ENCODE measurements at places on chromosomes 16 and 17.
A peak's percentile ranks its signal among the peaks of the same experiment; 100 is the strongest.

- no peak for DNase-seq
Measured at GRCh38 chr17:79913896-79914812, 74.9 kb upstream of the CBX4 start.

DNA sequence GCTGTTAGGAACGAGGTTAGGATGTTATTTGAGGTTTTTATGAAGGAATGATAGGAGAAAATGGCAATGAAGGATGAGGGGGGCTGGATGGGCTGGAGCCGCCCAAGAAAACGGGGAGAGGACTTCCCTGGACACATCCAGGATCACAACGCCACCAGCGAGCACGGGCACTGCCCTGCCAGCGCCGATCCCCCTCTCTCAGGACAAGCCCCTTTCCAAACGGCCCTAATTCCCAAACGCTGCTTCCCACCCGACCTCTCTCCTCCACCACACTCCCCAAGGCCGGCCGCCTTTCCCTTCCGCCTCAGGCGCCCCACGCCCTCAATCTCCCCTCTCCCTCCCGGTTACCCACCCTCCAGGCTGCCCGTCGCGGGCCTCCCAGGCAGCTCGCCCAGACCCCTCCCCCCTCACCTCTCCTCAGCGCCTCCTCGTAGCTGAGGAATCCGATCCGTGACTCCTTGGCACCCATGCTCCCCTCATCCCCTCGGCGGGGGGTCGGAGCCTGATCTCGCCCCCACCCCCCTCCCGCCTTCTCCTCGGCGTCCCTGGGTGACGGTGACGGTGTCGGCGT, 377 bp downstream of the USP32 start:
- no peak for DNase-seq

GRCh38 chr17:55582897-55583296, 71.6 kb upstream of the SMIM36 start:
- no peak for DNase-seq

GRCh38 chr17:75153780-75154194, 525 bp downstream of the JPT1 start:
- no peak for DNase-seq

DNA sequence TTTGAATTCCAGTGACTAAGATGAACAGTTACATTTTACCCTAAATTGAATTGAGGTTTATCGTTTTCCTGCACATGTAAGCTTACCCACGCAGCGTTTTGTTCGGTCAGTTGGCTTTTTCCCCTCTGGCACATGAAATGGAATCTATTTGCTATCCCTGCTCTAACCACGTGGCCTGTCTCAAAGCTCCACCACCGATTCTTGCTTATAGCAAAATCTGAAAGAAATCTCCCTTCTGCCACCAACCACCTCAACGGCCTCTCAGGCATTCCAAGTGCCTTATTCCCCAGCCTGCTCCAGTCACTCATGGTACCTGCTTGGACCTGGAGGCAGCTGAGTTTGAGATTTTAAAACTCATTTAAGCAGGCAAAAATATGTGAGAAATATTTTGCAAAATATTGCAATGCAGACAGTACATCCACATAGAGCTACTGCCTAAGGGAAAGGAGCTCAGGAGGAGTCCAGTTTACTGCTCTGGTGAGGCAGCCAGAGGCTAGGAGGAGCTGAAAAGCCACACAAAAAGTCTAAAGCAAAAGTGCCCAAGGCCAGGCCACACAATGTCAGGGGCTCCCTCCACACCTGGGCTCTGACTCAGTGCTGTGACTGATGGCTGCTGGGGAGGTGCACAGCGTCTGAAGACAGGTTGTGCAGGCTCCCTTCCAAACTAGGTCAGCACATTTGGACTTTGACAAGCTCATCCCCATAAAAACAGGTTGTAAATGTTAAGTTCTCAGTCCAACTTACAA, 26.4 kb downstream of the ARHGAP17 start:
- DNase-seq = peak; percentile 82

- DNase-seq = no peak
Measured at GRCh38 chr16:17629936-17630335, 159.2 kb upstream of the XYLT1 start.

DNA sequence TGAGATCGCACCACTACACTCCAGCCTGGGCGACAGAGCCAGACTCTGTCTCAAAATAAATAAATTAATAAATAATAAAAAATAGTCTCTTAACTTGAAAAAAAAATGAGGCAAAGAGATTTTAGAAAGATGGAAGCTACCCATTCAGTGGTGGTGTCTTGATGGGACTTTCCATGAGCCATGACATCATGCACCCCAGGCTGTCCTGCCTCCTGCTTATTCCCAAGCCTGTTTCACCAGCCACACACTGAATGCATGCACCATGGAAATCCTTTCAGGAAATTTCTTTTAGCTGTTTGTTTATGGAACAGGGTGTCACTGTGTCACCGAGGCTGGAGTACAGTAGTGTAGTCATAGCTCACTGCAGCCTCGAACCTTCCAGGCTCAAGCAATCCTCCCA, 8.9 kb upstream of the DLX3 start:
- DNase-seq = no peak

GRCh38 chr17:57415751-57416207, 159.5 kb downstream of the MSI2 start:
- no peak for DNase-seq

GRCh38 chr16:48001324-48001895, 154.4 kb downstream of the ABCC12 start:
- no peak for DNase-seq

- DNase-seq = peak; percentile 64
Measured at GRCh38 chr16:57689762-57690558, 4.6 kb upstream of the DRC7 start.

- DNase-seq = no peak
Measured at GRCh38 chr17:17667947-17668346, 13.3 kb upstream of the RAI1 start.

DNA sequence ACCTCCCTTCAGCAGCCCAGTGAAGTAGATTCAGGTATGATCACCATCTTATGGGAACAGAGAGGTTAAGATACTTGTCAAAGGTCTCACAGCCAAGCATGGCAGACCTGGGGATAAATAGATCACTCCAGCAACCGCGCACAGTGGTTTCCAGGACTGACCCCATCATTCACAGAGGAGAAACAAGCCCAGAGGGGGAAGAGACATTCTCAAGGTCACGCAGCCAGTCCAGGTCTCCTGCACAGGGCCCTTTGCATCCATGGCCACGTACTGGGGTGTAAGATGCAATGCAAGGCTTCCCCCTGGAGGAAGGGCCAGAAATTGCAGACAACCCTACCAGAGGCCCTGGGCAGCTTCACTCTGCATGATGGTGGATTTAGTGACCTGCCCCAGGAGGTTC, 19.9 kb downstream of the TLE7 start:
- DNase-seq = no peak

- DNase-seq = no peak
Measured at GRCh38 chr17:75759457-75759856, 5.5 kb downstream of the GALK1 start.

GRCh38 chr17:8417806-8418205, 17.9 kb upstream of the NDEL1 start:
- no peak for DNase-seq

DNA sequence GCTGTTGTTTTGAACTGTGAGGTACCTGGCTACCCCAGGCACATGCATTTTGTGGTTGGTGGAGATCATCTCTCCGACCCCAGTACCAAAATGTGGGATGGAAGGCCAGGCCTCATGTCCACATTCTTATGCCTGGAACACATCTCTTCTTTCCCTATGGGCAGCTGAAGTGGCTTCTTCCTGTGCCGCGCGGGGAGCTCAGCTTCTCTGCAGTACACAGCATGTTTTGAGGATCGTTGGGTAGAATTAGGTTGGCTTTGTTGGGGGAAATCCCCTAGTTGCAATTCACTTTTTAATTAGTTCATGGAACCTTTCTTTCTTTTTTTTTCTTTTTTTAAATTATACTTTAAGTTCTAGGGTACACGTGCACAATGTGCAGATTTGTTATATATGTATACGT, 242.1 kb downstream of the MSI2 start:
- DNase-seq = no peak

DNA sequence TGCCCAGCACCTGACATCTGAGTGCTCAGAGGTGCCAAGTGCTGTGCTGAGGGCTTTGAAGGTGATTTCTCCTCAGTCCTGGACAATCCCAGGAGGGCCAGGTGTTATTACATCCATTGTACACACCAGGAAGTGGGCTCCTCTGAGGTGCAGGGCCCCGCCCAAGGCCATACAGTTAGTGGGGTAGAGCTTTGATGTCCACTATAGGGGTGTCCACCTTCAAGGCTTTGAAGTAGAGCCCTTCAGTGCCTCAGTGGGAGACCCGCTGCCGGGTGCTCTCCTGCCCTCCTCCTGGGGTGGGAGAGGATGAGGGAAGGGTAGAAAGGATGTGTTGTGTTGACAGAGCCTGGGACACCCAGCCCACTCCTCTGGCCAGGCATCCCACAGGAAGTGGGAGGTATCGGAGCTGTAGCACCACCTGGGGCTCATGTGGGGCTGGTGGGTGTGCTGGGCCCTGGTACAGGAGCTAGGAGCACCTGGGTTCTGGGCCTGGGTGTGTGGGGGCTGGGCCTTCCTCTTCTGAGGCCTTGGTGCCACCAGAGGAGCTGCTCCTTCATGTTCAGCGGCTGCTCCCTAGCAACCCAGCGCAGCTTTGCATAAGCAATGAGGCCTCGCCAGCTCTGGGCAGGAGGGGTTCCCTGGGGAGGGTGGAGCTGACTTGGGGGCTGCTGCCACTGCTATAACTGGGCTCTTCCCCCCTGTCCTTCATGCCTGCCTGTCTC, 7.4 kb downstream of the LASP1 start:
- peak; percentile 59 for DNase-seq

GRCh38 chr17:31404028-31404949, 12.8 kb downstream of the RAB11FIP4 start:
- no peak for DNase-seq

DNA sequence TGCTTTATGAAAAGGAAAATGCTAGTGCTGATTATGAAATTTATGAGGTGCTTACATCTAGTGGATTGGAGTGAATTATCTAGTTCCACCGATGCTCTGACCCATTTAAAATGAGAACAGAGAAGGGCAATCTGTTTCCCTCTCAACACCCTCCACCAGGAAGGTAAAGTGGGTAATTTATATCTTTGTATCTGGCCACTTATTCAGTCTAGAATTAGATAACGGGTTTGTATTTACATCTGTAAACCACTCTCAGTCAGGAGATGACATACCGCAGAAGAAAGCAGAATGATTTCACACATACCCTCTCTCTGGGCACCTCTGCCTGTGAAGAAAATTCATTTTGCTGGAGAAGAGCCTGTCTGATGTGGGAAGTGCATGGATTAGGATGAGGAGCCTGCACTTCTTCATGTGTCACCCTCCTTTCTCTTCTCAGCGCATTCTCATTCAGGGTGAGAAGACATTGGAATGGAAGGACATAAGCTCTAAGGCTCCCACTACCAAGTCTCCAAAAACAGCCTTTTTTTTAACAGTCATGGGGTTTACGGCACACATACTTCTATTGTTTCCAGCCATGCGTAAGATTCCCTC, 646.7 kb upstream of the SALL1 start:
- DNase-seq = no peak

DNA sequence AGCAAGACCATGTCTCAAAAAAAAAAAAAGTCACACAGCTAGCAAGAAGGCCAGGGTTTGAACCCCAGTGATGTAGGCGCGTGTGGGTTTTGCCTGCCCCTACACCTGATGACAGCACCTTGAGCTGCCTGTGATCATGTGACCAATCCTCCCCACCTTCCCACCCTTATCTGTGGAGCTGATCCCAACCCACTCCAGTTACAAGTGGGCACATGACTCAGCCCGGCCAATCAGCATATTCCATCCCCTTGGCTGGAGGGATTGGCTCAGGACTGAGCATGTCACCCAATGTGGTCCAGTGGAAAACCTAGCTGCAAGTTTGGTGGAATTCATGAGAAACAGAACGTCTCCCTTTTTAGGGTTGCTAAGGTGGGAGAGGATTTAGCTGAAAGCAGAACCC, 6.6 kb downstream of the TMEM114 start:
- no peak for DNase-seq

- DNase-seq = peak; percentile 43
Measured at GRCh38 chr17:27756467-27757371, 43.6 kb downstream of the NOS2 start.

DNA sequence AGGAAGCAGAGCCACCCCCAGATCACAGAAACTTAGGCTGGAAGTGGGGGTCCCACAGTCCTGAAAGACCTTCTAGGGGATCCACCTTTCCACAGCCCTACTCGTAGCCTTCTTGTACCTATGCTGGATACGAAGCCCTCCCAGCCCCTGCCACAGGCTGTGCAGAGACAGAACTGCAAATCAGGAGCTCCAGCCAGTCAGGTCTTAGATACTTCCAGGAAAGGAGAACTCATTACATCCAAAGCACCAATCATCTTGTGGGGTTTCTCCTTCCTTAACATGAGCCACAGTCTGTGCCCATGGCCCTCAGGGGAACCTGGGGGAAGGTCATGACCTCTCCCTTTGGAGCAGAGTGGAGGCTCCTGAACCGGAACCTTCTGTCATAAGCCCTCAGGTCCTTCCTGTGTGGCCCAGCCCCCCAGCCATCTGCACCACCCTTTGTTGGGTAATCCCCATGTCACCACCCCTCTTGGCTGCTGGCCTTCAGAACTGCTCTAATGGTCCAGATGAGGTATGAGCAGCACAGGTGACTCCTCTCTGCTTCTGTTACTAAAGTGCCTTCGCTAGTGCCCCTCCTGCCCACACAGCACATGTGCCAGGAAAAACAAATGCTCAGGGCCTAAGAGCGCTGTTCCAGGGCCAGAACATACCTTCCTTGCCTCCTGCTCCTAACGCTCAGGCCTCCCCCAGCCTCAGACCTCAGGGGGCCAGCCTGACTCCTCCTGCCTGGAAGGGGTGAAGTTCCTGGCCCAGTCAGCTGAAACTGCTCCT, 14.6 kb downstream of the SRCIN1 start:
- DNase-seq = no peak

- DNase-seq = no peak
Measured at GRCh38 chr17:61868074-61868473, 4.7 kb upstream of the BRIP1 start.

DNA sequence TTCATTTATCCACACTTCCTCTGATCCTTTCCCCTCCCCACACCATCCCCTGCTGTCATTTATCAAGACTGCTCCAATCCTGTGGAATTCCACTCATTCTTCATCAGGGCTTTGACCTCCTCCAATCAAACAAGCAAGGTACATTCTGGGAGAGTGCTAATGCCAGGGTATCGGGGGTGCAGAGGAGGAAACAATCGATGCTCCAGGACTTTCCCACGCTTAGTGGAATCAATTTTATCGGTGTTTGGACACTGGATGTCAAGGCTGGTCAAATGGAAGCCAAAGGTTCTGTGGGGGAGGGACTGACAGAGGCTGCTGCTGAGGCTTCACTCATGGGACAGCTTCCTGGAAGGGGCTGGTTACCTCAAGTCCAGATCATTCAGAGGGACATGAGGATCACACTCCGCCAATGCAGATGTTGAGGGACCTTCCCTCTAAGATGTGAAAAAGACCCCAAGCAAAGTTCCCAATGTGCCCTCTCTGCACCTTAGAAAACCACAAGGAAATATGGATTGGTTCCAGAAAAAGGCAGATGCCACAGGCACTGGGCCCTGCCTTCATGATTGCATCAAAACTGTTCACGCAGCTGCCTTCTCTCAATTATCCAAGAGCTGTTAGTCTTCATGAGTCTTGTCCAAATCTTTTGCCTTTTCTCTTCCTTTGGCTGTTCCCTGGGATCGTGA, 44.7 kb upstream of the SOX9 start:
- no peak for DNase-seq

GRCh38 chr17:34307110-34307509, 12.1 kb upstream of the CCL8 start:
- DNase-seq = no peak

- DNase-seq = peak; percentile 39
Measured at GRCh38 chr16:73796241-73796640, 500.4 kb upstream of the PSMD7 start.

Data from femur (tissue), 1 donor.